ENCODE measurements at places on chromosomes 5 and 9.

DNA sequence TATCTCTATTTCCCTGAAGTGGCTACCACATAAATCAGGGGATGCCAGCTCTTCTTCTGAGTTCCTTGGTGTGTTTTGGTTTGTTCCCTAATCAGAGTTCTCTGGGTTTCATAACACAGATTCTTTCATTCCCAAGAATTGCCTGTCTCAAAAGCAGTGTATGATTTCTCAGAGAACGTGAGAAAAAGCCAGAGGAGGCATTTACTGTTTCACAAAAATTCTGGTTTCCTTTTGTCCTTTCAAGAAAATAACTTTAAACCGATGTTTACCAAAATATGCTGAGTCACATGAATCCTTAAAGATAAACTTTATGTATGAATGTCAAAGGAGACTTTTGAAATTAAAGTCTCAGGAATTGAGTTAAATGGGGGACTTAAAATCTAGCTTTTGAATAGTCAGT is 314.3 kb downstream of the EBF1 start:
- DNase-seq = no peak

GRCh38 chr9:90539286-90539685 is 103.3 kb downstream of the DIRAS2 start:
- no peak for DNase-seq

DNA sequence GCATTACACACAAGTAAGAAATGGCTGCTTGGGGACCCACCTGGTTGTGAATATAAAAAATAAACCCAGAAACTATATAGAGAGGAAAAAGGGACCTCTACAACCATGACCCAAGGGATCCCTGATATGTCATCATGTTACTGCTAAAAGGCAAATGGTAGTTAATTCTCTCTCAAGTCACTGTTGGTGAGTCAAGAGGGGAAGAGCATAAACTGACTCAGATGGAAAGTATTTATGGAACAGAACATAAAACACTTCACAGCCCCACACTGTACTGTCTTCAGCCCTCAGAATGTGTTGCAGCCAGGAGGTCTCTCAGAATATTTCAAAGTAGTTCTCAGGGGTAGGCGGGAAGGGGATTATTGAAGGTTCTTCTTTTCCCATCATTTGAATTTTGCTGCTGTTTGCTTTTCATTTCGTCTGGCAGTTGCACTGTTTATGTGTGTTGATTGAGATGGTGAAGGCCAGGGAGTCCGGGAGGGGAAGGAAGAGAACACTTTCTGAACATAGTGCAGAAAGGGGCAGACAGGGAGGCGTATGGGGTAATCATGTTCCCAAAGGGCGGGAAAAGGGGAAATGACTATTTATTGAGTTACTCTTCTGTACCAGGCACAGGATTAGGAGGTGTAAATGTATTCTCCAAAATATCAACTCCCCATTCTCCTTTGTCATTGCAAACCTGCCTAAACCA is 85.5 kb downstream of the TEK start:
- DNase-seq = no peak

GRCh38 chr9:88092797-88093331 is 45.4 kb downstream of the SPATA31C2 start:
- peak; percentile 66 for DNase-seq

DNA sequence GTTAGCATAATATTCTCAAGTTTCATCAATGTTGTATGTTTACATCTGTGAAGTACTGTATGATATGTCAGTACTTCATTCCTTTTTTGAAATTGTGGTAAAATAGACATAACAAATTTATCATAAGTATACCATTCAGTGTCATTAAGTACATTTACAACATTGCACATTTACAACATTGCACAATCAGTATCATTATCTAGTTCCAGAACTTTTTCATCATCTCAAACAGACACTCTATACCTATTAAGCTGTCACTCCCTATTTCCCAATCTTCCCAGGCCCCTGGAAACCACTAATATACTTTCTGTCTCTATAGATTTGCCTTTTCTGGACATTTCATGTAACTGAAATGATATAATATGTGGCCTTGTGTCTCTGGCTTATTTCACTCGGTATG is 75.1 kb upstream of the ATG10 start:
- no peak for DNase-seq

DNA sequence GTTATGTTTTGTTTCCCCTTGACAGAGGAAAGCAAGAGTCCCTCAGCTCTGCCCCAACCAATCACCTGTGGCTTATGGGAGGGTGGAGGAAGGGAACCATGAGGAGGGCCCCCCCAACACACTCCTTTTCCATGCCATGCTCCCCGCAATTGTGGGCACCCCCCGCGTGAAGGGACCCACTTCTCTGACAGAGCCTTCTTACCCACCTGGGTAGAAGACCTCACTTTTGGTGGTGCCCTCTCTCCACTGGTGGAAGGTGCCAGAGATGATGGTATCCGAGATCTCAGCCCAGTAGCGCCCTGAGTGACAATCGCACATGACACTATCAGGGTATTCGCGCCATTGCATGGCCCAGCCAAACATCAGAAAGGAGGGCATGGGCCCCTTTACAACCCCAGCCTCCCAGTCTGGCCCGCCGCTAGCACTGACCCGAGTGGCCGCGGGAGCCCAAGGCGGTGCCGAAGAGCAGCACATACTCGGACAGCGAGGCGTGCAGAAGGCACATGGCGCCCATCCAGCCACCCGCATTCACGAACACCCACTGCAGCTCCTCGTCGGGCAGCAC is 714 bp downstream of the SIGMAR1 start:
- DNase-seq = no peak

DNA sequence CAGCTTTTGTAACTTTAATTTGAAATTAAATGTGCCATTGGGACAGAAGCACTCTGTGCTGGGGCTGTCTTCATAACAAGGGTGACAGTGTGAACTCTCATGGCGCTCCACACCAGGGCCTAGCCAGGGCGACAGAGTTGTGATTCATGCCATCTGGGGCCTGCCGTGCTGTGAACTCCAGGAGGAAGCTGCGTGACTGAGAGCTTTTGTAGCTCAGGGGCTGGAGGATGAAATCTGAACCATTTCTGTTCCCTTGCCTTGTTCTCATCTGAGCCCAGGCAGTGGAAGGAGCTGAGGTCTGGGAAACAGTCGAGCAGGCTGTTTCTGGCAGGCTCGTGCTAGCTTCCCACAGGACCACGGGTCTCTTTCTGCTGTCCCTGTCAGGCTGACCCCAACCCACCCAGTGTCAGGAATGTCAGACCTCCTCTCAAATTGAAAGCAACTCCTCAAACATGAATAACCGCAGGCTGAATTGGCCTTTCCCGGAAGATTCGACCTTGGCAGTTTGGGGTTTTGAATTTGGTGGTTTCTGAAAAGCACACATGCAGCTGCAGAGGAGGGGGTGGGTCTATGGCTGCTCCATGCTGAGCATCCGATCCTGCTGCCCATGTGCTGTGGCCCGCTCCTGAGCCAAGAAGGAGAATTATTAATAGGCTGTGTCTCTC is 69.2 kb upstream of the RPS23 start:
- DNase-seq = no peak

GRCh38 chr9:76652894-76653293 is 111.3 kb upstream of the PCA3 start:
- peak; percentile 82 for DNase-seq

- DNase-seq = no peak
These were observed 37.2 kb upstream of the GADD45G start for GRCh38 chr9:89567649-89568048.

DNA sequence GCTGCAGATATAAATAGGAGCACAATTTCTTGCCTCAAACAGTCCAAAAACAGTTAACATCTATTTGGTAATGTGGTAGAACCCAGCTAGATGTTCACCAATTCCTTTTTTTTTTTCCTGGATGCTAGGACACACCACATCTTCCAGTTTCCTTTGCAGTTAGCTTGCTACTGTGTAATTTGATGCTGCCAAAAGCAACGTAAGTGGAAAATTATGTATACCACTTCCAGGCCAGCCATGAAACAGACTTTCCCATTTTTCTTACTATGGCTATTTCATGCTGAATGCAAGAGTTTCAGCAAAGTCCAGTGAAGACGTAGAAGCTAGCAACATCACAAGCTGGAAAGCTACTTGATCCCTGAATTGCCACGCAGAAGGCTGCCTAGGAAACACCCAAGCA is 667.2 kb downstream of the TLE1 start:
- no peak for DNase-seq

- no peak for DNase-seq
These were observed 40.1 kb downstream of the TSSK1B start for GRCh38 chr5:113394658-113395057.

DNA sequence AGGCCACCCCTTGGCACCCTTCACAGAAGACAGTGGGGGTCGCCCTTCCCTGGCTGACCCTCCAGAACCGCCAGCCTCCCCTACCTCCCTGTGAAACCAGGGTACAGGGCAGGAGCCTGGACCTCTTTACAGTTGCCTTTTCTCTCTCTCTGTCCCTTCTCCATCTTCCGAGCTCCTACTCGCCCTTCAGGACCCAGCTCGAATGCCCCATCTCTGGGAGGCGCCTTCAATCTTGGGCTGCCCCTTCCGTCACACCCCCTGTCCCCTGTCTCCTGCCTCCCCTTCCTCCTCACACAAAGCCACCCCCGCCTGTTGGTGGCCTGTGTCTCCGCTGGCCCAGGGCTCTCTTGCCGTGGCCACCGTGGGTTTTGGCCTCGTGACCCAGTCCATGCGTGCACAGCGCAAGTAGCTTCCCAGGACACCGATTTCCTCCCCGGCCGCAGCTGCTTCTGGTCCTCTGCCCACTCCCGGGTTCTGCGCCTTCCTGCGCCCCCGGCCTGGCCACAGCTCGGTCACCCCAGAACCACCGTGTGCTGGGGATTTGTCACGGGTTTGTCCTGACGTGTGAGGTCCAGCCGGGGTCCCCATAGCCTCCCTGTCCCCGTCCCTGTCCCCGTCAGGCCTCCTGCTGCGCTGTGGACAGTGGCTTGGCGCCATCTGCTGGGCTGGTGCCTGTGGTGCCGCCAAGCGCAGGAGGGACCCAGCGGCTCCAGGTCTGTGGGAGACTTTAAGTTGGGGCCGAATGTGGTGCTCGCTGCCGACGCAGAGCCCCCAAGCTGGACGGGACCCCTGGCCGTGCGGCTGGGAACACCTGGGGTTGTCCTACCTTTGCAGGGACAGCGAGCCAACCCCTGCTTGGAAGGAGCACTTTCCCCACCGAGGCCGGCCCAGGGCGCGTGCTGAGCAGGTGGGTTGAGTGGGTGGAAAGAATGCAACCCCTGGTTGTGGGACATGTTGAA is 4.0 kb upstream of the TMEM250 start:
- peak; percentile 38 for DNase-seq

DNA sequence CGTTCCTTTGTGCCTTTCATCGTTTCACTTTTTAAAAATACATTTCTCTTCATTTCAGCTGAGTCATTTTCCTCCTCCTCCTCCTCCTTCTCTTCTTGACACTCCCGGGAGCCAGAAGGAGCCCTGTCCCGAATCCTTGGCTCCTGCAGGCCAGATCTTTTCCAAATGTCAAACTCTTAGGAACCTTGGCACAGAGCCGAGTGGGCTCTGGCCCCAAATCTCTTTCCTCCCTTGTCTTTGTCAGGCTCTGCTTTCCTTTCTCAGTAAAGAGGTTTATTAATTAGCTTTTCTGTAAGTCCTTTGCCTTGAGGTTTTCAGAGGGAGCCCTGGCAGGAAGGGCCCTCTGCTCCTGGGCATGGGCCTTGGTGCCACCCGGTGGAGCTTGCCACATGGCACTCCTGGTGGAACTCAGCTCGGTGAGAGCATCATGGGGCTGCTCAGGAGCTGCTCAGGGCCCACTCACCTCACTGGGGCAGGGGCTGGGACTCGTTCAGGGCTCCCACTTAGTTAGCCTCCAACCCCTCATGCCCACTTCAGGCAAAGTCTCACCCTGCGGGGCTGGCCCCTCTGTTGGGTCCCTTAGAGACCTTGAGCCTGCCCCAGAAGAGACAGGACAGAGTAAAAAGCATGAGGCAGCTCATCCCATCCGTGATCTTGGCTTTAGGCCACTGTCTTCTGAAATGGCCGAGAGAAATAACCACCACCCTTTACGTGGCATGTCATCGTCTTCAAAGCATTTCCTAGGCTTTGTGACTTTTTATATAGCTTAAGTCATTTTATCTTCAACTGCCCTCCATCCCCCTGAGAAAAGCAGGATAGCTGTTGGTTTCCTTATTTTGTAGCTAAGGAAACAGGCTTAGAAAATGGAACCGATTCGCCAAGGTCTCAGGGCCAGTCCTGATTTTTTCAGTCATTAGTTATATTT is 17.1 kb downstream of the STC2 start:
- DNase-seq = no peak

DNA sequence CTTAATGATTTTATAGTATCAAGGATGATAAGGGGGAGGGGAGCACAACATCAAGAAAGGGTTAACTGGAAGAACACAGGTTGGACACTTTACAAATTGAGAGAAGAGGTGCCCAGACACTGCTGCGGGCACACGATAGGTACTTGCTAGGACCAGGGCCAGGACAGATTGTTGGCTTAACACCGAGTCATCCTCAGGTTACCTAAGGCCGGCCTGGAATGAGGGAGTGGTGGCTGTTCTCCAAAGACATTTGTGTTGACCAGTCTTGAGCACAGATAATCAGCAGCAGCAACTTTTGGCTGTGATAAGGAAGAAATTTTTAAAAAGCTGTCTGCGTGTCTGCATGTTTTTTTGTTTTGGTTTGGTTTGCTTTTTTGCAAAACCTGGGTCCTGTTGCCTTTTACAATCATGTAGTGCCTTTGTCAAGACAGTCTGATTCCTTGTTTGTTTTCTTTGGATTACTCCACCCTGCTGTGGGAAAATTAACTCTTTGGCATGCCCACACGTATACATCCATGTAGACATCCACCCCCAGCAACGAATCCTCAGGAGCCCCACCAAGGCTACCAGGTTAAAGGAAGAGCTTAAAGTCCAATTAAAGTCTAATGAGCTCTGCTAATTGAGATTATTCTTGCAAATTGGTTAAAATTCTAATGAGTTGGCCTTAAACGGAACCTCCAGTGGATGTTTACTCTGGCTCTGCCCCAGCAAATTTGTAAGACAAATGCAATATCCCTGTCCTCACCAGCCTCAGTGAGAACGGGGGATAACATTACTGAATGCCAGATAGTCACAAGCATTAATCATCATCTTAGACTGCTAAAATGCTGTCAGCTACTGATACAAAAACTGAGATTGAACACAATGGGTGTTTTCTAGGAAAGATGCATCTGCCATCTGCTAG is 382.3 kb downstream of the ACTL7B start:
- DNase-seq = no peak

DNA sequence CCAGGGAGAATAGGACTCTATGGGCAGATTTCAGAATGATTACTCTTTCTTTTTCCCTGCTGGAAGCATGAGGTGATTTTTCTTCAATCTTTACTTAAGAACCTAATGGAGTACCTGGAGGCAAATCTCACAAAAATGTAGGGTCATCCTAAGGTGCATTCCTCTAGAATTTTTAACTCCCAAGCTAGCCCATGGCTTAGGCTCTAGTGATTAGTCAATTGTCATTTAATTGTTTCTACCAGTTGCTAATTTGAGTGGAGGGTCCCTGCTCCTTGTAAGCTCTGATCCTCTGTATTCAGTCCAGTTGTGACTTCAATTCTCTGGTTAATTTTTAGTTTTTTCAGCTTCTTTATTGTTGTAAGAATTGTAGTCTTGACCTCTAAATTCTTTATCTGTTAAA is 467.0 kb downstream of the HTR1A start:
- no peak for DNase-seq

- DNase-seq = no peak
These were observed 56.7 kb upstream of the RPS23 start for GRCh38 chr5:82334856-82335255.
